Cerebellum (tissue), 4 donors: ENCODE measurements at places on chromosomes 3 and 15.
A peak's percentile ranks its signal among the peaks of the same experiment; 100 is the strongest.

GRCh38 chr15:44317423-44318058 is 29.0 kb downstream of the GOLM2 start:
- peak; percentile 13 for DNase-seq

- DNase-seq = no peak
These were observed 610.5 kb downstream of the PLOD2 start for GRCh38 chr3:145550522-145550921.

DNA sequence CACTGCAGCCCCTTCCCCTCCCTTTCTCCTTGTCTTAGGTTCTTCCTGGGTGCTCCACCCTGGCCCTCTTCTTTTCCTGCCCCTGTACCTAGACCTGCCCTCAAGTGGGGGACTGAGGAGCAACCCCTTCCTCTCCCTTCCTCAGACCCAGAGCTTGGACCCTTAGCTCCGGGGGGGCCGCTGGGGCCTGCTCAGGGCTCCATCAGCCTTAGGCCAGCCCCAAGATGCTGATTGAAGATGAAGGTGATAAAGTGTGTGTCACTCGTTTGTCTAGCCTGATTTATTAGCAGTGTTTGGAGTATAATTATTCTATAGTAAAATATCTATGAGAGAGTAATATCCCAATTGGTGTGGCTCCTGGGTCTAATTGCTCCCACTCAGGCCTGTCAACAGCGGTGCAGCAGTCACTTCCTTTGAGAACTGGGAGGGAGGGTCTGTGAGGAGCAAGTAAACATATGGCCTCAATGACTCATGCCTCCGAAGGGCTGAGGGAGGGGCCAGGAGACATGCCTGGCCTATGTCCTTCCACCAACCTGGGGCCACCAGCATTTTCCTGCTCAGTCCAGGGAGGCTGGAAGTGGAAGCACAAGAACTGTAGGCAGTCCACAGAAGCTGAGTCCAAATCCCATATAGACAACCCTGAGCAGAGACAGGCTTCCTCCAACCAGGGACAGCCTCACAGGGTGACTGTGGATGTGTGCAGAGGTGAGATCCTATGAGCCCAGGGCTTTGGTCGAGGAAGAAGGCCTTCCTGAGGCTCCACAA is 123.2 kb downstream of the DNAJB8 start:
- no peak for DNase-seq

- no peak for DNase-seq
These were observed 10.5 kb upstream of the TRA2B start for GRCh38 chr3:185948292-185948691.

DNA sequence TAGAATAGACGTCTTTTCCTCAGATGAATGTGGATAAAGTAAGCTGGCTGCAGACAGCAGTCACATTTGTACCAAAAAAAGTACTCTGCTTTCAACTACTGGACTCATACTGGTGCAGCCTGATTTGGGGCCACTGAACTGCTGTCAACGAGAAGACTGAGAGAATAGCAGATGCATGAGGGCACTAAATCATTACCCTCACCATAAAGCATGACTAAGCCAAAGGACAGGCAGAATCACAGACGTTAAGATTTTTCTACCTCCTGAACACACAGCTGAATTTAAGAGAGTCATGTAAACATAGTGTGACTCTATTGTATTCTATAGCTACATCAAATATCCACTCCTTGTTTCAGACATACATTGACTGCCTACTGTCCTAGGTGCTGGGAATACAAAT is 67.8 kb upstream of the CDAN1 start:
- no peak for DNase-seq

GRCh38 chr3:143413372-143413771 is 293.8 kb downstream of the CHST2 start:
- no peak for DNase-seq

- DNase-seq = no peak
These were observed 165.8 kb downstream of the ERC2 start for GRCh38 chr3:56302417-56302816.

DNA sequence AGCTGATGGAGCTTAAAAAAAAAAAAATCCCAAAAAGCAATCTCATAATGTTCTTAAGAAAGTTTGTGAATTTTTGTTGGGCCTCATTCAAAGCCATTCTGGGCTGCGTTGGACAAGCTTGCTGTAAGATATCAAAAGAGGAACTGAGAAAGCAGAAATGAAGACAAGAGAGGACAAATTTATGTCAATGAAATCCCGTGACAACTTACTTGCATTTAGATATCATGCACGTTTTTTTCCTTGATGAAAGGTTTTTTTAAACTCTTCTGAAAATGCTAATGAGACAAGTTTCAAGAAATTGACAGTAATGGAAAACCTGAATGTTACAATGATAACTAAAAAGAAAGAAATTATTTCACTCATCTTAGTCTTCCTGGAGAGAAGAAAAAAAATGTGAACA is 662.9 kb downstream of the SQOR start:
- DNase-seq = no peak

DNA sequence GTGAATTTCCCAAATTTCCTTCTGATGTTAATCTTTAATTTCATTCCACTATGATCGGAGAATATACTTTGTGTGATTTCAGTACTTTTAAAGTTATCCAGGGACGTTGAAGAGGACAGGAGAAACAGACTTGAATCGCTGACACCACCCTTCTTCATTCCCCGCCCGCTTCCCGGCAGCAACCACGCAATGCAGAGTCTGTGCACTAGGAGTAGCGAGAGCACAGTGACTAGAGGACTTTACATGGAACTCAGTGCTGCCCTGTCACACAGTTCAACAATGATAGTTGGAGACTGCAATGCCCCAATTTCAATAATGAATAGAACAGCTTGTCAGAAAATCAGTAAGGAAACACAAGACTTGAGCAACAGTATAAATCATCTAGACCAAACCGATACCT is 73.9 kb downstream of the RNF13 start:
- no peak for DNase-seq

DNA sequence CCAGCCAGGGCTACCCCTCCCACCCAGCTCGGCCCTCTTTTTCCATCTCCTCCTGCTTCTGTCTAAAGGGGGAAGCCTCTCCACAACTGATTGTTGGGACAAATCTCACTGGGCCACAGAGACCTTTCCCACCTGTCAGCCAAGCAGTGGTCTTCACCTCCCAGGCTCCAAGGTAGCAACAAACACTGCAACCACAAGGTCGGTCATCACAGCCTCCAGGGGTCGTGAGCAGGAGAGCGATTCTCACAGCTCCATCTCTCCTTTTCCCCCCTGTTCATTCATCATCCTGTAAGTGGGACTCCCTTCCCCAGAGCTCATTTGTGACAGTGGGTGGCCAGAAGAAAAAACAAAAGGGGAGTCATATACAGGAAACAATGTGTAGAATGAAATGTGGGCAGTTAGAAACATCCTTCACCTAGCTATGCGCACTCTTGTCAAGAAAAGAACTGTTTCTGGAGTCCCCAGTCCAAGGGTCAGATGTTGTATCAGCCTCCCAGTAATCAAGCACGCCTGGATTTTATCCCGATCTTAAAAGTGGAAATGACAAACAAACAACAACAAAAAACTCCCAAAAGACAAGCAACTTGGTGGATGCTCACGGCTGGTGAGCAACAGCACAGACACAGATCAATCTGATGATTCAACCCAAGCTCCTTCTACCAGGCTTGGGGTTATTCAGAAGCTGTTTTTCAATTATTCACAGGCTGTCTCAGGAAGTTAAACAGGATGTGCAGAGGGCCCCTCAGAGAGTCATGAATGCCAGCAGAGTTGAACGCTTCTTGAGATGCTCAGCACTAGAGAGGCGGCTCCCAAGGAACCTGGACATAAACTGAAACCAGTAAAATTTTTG is 22.4 kb downstream of the LYZL4 start:
- DNase-seq = no peak

GRCh38 chr3:135057996-135058395 is 262.9 kb downstream of the EPHB1 start:
- DNase-seq = no peak
